ENCODE measurements at places on chromosomes 7 and 10.

DNA sequence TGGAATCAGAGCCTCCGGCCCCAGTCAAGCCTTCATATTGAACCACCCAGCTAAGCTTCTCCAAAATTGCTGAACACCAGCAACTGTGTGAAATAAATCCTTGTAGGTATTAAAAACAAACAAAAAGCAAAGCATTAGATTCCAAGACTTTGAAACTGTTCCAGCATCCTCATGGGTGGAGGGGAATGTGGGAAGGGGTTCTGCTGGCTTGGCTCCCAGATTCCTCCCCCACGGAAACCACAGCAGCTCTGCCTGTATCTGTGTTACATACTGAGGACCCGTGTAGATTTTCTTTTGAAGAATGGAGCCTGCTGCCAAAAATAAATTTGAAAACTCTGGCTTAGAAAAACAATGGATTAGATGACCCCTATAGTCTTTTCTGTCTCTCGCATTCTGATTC lies 20.0 kb downstream of the AKR1B1 start:
- DNase-seq: no peak

DNA sequence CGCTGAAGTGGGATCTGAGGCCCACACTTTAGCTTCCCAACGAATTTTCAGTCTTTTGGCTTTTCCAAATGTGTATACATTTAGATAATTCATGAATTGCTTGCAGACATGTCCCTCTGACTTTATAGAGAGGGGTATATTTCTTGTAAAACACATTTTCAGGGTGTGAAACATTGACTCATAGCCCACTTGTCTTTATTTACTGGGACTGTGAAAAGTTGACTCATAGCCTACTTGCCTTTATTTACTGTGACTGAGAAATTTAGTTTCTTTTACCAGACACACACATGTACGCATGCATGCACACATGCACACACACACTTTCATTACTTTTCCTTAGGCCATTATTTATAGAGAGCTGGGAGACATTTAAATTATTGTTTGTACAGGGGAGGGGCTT lies 79.1 kb downstream of the VTI1A start:
- DNase-seq: no peak

DNA sequence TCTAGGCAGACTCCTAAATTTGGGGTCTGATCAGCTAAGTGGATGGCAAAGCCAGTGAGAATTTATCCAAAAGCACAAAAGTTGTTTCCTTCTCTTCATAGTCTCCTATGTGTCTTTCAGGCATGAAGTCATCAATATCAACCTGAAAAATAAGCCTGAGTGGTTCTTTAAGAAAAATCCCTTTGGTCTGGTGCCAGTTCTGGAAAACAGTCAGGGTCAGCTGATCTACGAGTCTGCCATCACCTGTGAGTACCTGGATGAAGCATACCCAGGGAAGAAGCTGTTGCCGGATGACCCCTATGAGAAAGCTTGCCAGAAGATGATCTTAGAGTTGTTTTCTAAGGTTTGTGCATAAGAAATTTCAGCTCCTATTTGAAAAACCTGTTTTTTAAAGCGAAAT lies 4.8 kb downstream of the GSTO1 start:
- no peak for DNase-seq

DNA sequence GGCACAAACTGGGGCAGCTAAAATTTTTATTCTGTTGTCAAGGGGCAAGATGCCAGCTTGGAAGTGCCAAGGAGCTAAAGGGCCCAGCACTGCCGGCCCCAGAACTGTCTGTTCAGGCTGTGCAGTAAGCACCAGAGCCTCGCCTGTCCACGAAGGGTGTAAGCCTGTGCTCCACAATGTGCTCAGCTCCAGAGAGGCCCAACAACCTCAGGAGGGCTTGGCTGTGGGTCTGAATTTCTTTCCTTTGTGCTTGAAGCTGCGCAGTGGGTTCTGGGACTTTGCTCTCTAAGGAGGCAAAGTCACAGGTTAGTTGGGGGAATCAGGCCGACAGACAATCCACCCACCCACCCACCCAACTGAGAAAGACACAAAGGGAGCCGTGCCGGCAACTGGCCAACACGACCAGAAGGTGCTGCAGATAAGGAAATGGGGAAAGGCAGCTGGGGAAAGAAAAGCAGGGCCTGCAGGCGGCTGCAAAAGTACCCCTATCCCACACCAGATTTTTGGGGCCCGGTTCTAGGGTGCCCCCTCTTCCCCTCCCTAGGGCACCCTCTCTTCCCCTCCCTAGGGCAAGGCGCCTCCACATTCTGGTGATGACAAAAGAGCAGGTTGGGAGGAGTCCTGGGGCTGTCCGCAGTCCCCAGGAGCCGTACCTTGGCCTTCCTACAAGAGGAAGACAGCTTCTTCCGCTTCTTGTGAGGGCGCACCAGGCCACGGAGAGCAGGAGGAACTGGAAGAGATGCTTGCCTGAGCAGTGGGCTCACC lies 7.7 kb downstream of the DDX56 start:
- DNase-seq: no peak

GRCh38 chr7:79290841-79291497 lies 162.5 kb downstream of the MAGI2 start:
- no peak for DNase-seq

DNA sequence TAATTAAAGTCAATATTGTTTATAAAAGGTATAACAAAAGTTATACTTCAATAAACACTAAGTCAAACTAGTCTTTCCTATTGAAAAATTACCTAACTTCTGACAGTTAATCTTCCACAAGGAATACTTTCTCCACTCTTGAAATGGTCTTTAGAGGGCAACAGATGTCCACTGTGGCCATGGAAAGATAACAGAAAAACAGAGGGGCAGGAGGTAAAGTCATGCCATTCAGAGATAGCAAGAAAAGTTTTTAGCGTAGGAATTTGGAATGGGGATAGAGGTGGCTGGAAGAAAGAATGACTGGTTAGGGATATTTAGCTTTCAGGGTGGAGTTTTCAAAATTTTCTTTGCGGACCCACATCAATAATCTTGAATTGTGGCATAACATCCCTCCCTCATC lies 34.7 kb downstream of the HYCC1 start:
- DNase-seq: no peak

DNA sequence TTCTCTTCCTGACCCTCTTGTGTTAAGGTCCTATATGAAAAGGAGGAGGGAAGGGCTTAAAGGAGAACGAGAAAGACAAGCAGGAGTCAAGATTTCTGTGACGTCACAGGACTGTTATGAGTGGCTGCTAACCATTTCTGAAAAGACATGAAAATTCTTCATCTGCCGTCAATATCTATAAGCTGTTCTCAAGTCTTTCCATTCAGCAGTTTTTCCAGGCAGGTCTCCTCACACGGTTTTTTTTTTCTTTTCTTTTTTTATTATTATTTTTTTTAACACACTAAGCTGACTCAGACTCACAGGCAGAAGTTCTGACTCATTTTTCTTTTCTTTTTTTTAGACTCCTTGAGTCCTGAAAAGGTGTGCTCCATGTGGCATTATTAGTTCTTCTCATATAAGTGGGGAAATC lies 72.0 kb downstream of the DGKI start:
- DNase-seq: no peak

DNA sequence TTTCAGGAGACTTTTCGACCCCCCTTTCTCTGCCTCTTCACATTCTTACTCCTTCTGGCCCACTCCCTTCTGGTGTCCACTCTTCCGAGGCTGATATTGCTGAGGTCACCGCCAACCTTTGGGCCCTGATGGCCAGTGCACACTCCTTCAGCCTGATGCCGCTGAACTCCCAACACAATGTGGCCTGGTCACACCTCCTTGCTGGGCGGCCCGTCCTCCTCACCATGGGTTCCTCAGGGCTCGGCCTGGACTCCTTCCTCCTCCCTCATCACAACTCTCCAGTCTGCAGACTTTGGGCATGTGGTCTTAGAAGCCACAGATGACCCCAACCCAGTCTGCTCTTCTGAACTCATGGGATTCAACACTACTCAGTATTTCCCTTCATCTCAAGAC lies 583.0 kb upstream of the MGMT start:
- no peak for DNase-seq

All from activated naive CD4-positive, alpha-beta T cell treated with Interleukin-2 at 50 U/mL for 16 hours (primary cell).